ENCODE measurements at places on chromosomes 7 and 10.
A peak's percentile ranks its signal among the peaks of the same experiment; 100 is the strongest.

DNA sequence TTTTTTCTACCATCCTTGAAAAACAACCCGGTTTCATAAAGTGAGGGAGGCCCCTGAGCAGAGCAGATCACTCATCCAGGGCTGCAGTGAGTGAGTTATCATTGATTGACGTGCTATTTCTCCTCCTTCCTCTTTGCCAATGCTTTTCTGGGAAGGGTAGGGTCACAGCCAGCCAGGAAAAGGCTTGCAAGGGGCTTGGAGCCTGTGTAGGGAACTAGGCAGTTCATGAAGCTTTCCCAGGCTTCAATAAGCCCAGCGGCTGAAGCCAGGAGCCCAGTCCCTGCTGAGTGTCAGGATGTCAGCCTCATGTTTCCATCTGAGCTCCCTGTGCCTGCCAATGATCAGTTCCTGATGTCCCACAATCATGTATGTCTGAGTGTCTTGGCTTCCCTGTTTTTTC, 584.7 kb downstream of the GALNT17 start:
- no peak for DNase-seq

DNA sequence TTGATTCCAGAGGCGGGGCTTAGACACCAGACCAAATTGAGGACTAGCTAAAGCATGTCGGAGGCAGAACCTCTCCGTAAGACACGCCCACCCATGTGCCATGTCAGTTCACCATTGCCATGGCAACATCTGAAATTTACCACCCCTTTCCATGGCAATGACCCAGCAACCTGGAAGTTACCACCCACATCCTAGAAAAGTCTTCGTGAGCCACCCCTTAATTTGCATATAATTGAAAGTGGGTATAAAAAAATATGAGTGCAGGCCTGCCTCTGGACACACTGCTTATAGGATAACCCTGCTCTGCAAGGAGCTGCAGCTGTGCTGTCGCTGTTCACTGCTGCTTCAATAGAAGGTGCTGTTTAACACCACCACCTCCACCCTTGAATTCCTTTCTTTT, 28.0 kb downstream of the TMEM270 start:
- DNase-seq: no peak

- no peak for DNase-seq
Measured at GRCh38 chr10:79159785-79160184, 91.0 kb downstream of the ZMIZ1 start.

DNA sequence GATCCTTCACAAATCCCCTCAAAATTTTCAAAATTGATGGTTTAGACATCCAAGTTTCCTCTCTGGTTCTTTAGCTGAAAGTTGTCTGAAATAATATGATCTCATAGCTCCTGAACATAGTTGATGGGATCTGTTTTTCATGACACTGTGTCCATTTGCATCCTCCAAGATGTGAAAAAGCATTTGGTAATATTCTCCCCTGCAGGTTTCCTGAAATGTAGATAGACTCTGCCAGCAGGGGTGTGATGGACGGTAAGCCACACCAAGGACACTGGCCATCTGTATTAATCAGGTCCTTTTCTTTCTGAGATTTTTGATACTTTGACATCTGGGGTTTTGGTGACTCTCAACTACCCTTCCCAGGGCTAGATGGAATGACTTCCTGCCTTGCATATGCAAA, 79.6 kb upstream of the GRB10 start:
- DNase-seq: no peak

GRCh38 chr10:97499561-97500296, 1.0 kb downstream of the UBTD1 start:
- peak; percentile 34 for DNase-seq

DNA sequence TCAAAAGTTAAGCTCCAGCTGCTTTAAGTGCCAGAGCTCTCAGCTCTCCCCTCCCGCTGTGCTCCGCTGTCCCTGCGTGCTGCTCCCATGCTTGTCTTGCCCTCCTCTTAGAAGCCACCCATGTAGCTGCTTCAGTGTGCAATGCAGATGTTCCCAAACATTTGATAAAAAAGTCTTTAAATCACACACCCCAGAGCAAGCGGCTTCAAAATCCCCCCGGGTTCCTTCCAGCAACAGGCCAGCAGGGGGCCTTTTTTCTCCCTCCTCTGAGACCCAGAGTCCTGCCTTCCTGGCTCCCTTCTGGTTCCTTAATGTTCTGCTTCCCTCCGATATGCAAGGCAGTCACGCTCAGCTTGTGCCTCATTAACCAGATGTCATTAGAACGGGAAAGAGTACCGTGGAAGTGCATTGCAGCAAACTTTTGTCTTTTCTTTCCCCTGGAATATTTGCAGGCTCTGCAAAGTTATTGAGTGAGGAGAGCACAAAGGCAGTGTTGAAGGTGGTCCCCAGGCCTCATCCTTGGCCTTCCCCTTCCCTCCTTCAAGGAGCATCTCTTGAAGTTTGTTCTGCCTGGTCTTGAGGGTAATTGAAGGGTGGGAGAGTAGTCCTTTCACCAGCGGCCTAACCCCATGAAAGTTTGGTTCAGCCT, 25.5 kb downstream of the LDB3 start:
- peak; percentile 53 for DNase-seq

DNA sequence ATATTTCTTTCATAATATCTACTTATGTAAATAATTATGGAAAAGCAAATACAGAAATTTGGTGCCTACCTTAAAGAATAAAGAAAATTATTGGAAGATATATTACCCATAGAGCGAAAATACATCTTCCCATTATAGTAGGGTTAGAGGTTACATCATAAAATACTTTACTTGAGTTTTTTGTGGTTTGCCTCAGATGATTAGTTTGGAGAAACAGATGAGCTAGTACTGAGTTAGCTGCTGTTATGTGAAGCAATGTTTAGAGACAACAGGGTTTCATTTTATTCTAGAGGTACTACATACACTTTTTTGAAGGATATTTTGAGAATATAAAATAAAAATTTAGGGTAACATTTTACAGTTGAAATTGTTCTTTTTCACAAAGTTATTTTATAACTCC, 2.9 kb upstream of the MLLT10 start:
- peak; percentile 69 for DNase-seq

DNA sequence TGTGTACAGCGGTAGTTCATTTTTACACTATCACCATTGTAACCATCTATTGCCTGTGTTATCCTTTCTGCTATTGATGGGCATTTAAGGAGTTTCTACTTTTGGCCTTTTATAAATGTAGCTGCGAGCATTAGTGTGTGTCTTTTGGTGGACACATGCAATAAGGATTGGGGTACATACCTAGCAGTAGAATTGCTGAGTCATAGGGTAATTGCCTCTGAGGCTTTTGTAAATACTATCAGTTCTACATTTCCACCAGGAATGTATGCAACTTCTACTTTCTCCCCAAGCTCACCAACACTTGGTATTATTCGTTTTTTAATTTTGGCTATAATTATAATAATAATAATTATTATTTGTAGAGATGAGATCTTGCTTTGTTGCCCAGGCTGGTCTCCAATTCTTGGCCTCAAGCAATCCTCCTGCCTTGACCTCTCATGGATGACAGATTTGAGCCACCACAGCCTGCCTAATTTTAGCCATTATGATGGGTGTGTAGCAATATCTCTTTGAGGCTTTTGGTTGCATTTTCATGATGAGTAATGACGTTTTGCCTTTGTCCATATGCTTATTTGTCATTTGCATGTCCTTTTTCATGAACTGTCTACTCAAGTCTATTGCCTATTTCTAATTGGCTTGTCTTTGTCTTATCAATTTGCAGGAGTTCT, 277.0 kb downstream of the ACTR3B start:
- DNase-seq: no peak

GRCh38 chr10:84294766-84295447, 33.5 kb upstream of the CCSER2 start:
- DNase-seq: no peak

DNA sequence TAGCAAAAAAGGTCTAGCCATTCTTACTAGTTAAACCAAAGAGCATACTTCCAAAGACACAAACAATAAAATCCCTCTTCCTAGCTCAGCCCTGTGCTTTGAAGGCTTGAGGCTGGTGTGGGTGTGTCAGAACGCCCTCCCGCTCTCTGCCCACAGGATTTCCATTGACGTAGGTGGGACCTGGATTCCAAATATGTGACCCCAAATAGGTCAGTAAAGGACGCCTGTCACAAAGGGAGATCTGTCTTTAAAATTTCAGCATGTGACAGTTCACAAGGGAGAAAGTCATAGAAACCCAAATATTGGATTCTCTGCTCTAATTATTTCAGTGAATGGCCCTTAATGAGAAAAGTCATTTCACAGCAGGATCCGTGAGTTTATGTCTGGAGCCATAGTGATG, 39.9 kb upstream of the LYZL1 start:
- DNase-seq: no peak

DNA sequence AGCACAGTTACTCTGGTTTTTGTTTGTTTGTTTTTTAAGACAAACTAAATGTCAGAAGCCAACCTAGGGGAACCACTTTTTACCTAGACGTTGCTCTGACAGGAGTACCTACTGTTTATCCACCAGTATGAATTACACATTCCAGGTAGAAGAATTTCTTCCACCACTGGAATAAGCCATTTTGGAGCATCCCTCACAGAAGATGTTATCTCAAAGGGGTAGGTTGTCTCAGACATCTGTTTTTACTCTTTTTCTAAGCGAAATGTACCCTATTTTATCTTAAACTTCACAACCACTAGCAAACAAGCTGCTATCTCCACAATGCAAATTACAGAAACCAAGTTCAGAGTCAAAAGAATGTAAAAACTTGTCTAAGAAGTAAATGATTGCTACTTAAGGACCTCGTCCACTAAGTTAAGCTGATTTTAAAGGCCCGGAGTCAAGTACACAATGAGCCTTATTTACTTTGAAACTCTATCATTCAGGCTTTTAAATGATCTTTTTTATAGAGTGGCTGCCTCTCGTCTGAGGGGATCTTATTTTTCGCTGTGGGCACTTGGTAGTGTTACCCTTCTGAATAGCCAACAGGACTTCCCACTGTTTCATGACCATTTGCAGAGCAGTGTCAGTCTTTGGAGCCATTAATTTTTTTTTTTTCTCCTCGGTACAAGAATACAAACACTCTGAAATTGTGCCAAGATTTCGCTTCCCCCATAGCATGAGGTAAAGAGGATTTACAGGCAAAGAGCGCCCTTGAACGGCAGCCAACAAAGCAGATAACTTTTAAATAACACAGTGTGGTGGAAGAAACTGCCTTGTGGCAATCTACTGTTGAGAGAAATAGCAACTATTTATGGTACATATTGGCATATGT, 15.7 kb upstream of the ARMC3 start:
- DNase-seq: peak; percentile 63

DNA sequence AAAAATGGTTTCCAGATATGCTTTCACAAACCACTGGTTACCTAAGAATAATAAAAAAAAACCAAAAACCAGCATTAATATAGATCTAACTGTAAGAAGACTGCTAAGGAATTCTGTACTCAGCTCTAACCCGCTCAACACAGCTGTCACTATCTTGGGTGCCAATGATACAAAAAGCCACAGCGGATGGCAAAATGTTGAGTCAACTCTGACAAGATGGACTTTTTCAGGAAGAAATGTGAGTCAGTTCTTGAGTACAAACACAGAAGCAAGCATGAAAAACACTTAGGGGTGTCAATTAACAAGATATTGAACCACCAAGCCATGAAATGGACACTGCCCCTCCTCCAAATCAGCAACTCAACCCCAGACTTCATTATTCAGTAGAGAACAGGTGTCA, 55.0 kb downstream of the CTTNBP2 start:
- no peak for DNase-seq

GRCh38 chr10:6233725-6234277, 31.1 kb downstream of the PFKFB3 start:
- no peak for DNase-seq

GRCh38 chr7:115662120-115662519, 368.4 kb downstream of the TFEC start:
- DNase-seq: peak; percentile 76

DNA sequence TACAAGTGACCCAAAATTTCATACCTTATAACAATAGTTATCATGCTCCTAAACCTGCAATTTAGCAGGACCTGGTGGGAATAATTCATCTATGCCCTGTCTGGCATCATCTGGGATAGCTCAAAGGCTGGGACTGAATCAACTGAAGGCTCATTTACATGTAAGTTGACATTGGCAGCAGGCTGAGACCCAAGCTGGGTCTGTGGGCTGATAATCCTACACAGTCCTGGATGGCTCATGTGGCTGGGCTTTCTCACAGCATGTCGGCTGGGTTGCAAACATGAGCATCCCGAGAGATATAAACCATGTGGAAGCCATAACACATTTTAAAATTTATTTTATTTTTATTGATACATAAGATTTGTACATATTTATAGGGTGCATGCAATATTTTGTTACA, 19.5 kb upstream of the ABCB5 start:
- no peak for DNase-seq

- peak; percentile 46 for DNase-seq
Measured at GRCh38 chr7:126702242-126703016, 550.3 kb downstream of the GRM8 start.

- peak; percentile 1 for DNase-seq
Measured at GRCh38 chr7:104643587-104644217, 315.3 kb downstream of the LHFPL3 start.

DNA sequence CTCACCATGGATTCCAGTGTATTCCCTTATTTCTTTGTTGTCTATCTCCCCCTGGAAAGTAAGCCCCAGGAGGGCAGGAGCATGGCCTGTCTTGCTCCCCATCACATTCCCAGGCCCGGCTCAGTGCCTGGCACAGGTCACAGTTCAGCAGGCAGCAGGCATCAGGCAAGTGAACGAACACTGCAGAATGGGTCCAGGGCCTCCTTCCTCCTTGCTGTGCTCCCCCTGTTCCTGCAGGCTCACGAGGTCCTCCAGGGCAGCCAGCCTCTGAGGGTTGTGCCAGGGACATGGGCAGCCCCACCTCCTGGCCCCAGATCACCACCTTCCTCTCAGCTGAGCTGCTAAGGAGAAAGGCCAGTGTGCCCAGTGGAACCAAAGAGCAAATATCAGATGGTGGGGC, 41.8 kb downstream of the PDLIM1 start:
- no peak for DNase-seq

DNA sequence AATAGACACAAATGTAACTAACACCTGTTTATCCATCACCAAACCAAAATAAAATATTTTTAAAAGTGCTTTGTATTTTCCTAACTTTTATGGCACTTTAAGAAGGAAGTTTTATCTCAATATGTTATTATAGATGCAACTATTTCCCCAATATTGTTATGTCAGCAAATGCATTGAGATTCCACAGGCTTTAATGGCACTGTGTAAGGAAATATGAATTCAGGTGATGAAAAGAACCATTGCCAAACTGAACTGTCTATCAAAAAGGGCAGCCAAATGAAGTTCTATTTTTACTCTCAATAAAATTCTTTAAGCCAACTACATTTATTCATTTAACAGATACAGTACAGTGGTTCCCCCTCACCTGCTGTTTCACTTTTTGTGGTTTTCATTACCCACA, 67.2 kb upstream of the OIT3 start:
- DNase-seq: no peak

DNA sequence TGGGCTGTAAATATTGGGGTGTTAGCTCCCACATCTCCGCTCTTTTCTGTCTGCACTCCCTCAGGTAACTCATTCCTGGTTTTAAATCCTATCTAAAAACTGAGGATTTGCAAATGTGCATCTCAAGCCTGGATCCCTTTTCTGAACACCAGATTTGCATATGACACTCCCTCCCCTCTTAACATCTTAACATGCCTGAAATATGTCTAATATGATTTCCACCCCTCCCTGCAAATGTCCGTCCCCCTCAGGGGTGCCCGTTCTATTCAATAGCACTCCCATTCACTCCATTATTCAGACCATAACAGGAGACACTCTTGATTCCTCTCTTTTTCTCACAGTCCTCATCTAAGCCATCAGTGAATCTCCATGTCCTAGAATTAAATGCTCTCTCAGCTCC, 8.3 kb upstream of the CALD1 start:
- DNase-seq: no peak

GRCh38 chr10:123399276-123399839, 245.2 kb downstream of the BUB3 start:
- DNase-seq: no peak
